ENCODE measurements at places on chromosomes 12 and 14.

DNA sequence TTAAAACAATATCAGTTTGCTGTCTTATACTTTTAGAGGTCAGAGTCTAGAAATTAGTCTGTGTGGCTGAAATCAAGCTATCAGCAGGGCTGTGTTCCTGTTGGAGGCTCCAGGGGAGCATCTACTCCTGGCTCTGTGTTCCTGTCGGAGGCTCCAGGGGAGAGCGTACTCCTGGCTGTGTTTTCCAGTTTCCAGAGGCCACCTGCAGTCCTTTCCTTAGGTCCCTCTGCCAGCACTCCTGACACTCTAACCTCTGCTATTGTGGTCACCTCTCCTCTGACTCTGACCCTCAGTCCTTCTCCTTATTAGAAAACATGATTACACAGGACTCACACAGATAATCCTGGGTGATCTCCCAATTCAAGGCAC, 1140.7 kb upstream of the TMEM132C start:
- no peak for DNase-seq

DNA sequence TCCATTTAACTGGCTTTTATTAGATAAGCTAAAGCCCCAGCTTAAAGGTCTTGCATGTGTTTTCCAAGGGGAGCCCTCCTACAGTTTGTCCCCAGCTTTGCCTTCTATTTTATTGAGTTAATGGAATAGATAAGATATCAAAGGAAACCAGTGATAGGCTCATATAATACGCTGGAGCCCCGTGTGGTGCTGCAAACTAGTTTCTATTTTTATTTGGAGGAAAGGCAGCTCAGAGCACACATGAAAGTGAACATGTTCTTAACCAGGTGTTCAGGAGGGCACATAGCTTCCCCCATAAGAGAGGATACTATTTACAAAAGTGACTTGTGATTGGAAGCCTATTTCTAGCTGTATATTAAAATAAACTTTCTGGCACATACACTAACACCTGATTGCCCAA, 251.7 kb downstream of the PDZRN4 start:
- DNase-seq: no peak

GRCh38 chr12:118052324-118053070, 8.5 kb downstream of the WSB2 start:
- peak; percentile 93 for DNase-seq

- no peak for DNase-seq
These were observed 427.4 kb downstream of the AACS start for GRCh38 chr12:125492354-125493270.

- DNase-seq: no peak
These were observed 183.8 kb downstream of the STXBP6 start for GRCh38 chr14:24866067-24866639.

- DNase-seq: no peak
These were observed 101.2 kb upstream of the SLC16A7 start for GRCh38 chr12:59494617-59495016.

GRCh38 chr14:32332415-32333316, 3.6 kb downstream of the AKAP6 start:
- DNase-seq: no peak

GRCh38 chr12:84702001-84702400, 210.6 kb downstream of the SLC6A15 start:
- no peak for DNase-seq

DNA sequence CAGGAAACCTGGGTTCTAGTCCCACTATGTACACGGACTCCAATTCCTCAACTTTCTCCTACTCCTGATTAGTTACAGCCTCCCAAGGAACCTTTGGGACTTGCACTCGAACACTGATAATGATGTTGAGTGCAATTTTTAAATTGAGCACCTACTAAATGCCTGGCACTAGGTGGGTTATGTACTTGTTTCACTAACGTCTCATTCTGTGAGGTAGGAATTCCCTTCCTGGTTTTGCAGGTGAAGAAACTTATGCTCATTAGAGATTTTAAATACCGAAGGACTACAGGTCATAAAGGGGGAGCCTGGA, 536 bp downstream of the PARPBP start:
- peak; percentile 7 for DNase-seq
